ENCODE measurements at places on chromosomes 2 and 18. TPM values are rescaled to one million over a fixed set of nuclear protein-coding genes. Genes with fewer than 3 reads are reported as not detected.
A peak's percentile ranks its signal among the peaks of the same experiment; 100 is the strongest.

GRCh38 chr2:173696274-173696673 is 268.9 kb downstream of the SP3 start:
- no peak overlapping the region for H3K4me3 ChIP-seq
- no peak overlapping the region for H3K27ac ChIP-seq
- H3K36me3 ChIP-seq, result no peaks in the 10 kb centered on the region
- no peaks in the 10 kb centered on the region for H3K27me3 ChIP-seq
- no peaks in the 10 kb centered on the region for H3K4me1 ChIP-seq

DNA sequence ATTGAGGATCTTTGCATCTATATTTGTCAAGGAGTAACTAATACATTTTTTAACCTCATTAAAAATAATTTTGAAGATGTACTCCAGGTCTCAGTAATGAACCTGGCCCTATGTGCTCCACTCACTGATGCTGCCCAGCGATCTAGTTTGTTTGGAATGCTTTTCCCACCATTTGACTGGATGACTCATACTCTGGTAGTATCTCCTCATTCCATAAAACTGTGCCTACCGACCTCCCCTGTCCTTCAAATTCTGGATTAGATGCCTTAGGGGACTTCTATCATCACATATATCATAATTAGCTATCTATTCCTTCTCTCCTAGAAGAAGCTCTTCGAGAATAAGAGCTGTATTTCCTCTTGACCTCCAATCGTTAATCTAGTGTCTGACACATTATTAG is 83.8 kb downstream of the FAM117B start:
- H3K4me3 ChIP-seq, result no peak overlapping the region
- no peaks in the 10 kb centered on the region for H3K36me3 ChIP-seq
- no peaks in the 10 kb centered on the region for H3K4me1 ChIP-seq

DNA sequence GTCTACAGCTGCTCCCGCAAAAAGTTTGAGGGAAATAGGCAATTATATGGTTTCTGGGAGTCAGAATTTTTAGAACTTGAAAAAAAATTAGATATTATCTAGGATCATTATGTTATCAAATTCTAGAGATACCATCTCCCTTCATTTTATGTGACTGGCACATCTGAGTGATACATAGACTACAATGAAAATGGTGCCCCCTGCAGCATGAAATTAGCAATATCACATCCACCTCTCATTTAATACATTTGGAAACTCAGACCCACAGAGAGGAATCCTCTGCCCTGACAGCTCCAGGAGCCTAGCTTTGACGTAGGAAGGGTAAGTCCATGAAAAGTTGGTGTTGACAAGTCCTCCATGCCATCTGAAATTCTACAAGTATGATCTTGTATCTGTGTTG is 381.6 kb downstream of the SUCLG1 start:
- H3K27ac ChIP-seq, result no peak overlapping the region
- DNase-seq, result no peak
- H3K27me3 ChIP-seq, result no peaks in the 10 kb centered on the region
- no peaks in the 10 kb centered on the region for H3K36me3 ChIP-seq
- no peaks in the 10 kb centered on the region for H3K4me1 ChIP-seq

The ANKRD36 gene
- total RNA-seq, result 32.3 TPM

The CD226 gene
- 0.13 TPM for total RNA-seq

DNA sequence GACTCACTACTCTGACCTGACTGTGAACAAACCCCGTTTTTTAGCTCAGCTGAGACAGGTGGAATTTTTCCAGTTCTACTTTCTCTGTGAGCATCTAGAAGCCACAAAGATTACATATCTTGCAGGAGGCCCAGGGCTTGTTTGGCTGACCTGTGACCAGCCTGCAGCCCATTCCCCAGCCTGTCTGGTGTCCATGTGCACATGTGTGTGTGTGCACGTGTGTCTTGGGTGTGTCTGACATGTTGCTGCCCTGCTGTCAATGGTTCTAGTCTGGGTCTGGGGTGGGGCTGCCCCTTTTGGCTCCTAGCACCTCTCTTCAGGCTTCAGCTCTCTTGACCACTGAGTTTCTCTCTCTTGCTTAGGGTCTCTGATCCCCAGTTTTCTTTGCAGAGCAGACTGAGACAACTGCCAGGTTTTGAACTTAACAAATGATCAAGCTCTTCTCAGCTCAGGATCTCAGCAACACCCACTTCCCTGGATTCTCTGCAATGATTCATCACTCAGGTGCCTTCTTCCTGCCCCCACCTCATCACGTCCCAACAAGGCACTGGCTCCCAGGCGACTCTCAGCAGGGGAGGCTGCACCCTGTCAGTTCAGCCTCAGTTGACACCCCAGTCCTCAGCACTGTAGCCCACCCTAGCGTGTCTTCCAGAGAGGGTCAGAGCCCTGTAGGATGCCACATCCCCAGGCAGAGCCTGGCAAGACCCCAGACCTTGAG is 130.3 kb downstream of the CELF4 start:
- H3K27me3 ChIP-seq, result peaks cover 3% of the 10 kb centered on the region
- H3K36me3 ChIP-seq, result no peaks in the 10 kb centered on the region
- no peak overlapping the region for H3K27ac ChIP-seq
- H3K4me3 ChIP-seq, result no peak overlapping the region
- no peaks in the 10 kb centered on the region for H3K4me1 ChIP-seq

- no peaks in the 10 kb centered on the region for H3K36me3 ChIP-seq
- no peak overlapping the region for H3K4me3 ChIP-seq
- no peak for DNase-seq
- no peaks in the 10 kb centered on the region for H3K4me1 ChIP-seq
These were observed 20.4 kb downstream of the VRK2 start for GRCh38 chr2:58067001-58067400.

The AP1S3 gene
- total RNA-seq, result 73.3 TPM

GRCh38 chr18:32974421-32975162 is 201.8 kb upstream of the KLHL14 start:
- DNase-seq, result no peak
- no peak overlapping the region for H3K4me3 ChIP-seq
- no peaks in the 10 kb centered on the region for H3K4me1 ChIP-seq
- H3K27ac ChIP-seq, result no peak overlapping the region

The WNT10A gene
- 1.2 TPM for total RNA-seq

DNA sequence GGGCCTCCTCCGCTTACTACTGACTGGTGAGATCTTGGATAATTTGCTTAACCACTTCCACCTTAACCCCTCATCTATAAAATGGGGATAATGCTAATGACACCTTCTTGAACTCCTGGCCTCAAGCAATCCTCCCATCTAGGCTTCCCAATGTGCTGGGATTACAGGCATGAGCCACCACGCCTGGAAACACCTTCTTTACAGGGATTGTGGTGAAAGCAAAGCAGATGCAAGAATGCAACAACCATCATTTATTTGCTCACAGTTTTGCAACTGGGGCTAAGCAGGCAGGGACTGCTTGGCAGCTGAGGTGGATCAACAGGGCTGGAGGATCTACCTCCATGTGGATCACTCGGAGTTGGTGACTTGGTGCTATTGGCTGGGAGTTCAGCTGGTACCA is 76.2 kb upstream of the ZNF532 start:
- DNase-seq, result peak; percentile 54
- H3K27me3 ChIP-seq, result no peaks in the 10 kb centered on the region
- H3K27ac ChIP-seq, result peak overlapping the region; percentile 38
- no peak overlapping the region for H3K4me3 ChIP-seq
- peaks cover 65% of the 10 kb centered on the region for H3K4me1 ChIP-seq
- H3K36me3 ChIP-seq, result no peaks in the 10 kb centered on the region

The FBXO41 gene
- total RNA-seq, result 16.4 TPM

The IL36B gene
- not detected for total RNA-seq

GRCh38 chr18:69233465-69234054 is 167.1 kb upstream of the DOK6 start:
- no peak for DNase-seq
- H3K36me3 ChIP-seq, result no peaks in the 10 kb centered on the region
- H3K4me3 ChIP-seq, result no peak overlapping the region
- no peaks in the 10 kb centered on the region for H3K4me1 ChIP-seq

DNA sequence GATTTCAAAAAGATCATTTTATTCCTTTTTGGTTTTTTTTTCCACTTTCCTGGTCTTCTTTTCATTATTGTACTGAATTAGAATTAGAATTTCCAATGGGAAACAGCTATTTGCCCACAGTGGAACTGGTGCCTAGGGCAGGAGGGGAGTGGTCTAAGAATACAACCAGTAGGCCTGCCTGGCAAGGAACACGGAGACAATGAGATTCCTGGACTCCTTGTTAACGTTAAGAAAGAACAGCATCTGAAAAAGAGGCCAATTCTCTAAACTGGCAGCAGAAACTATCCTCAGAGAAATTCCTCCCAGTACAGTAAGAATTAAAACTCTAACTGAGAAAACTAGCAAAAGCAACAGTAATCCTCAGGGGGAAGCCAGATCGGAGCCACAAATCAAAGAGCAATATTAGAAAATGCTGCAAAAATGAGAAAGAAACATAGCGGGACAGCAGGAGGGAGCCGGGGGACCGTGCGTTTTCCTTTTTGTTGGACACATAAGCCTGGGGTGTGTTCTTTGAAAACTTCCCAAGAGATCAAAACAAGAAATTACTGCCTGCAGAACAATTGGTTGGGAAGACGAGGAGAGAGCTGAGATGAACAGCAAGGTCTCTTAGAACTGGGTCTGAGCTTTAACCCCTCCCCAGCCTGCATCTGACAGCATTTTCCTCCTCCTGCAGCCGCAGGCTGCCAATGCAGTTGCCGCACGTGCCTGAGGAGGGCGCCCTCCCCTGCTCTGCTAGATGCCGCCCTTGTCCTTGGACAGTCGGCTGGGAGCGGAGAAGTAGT is 776.0 kb downstream of the TSN start:
- H3K4me3 ChIP-seq, result no peak overlapping the region
- H3K27me3 ChIP-seq, result peaks cover 15% of the 10 kb centered on the region
- H3K4me1 ChIP-seq, result no peaks in the 10 kb centered on the region
- H3K36me3 ChIP-seq, result no peaks in the 10 kb centered on the region

DNA sequence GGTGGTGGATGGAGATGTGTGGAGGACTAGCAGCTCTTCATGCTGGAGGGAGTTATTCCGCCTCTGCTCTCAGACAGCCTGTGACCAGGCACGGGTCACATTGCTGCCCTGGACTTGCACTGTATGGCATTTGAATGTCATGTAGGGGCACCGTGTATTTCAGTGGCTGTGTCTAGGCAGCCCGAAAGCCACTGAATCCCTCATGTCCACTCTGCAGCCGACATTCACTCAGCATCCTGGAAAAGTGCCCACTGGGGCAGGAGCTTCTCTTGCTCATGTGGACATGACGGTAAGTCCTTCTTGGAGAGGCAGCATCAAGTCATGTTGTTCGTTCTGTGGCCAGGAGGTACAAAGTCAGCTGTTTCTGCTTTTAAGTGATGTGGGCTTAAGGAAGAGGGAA is 127.9 kb downstream of the SH3RF3 start:
- no peaks in the 10 kb centered on the region for H3K36me3 ChIP-seq
- H3K27ac ChIP-seq, result no peak overlapping the region
- H3K4me3 ChIP-seq, result no peak overlapping the region
- no peak for DNase-seq

The WDR33 gene
- total RNA-seq, result 53.7 TPM

DNA sequence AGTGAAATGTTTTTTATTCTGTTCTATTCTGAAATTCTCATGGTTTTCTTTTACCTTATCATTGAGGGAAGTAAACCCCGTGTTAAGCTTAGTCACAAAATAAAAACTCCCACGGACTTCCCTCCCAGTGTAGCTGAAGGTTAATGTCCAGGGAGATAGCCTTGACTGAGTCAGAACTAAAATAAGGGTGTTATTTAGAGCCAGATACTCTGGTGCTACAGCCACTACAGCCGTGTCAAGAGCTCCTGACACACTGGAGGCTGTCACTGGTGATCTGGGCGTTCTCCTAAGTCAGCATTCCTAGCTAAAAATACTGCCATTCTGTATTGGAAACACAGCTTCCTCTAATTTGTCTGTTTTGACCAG is 82.0 kb upstream of the RANBP2 start:
- DNase-seq, result no peak
- H3K4me3 ChIP-seq, result no peak overlapping the region
- H3K36me3 ChIP-seq, result no peaks in the 10 kb centered on the region

The C2orf66 gene
- total RNA-seq, result not detected

DNA sequence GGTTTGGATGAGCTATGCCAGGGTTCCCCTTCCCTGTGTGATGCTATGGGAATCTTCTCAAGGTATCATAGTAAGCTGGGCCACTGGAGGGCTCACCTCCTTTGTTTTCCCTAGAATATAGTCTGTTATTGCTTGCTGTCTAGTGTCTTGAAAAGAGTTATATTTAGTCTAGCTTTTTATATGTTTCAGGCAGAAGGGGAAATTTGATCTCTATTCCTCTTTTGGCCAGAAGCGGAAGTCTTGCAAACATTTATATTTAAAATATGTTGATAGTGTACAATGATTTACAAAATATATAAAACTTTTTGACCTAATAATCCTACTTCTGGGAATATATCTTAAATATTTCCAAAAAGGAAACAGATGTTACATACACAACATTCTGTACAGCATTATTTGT is 260.7 kb downstream of the FHOD3 start:
- no peak for DNase-seq
- H3K27ac ChIP-seq, result no peak overlapping the region

DNA sequence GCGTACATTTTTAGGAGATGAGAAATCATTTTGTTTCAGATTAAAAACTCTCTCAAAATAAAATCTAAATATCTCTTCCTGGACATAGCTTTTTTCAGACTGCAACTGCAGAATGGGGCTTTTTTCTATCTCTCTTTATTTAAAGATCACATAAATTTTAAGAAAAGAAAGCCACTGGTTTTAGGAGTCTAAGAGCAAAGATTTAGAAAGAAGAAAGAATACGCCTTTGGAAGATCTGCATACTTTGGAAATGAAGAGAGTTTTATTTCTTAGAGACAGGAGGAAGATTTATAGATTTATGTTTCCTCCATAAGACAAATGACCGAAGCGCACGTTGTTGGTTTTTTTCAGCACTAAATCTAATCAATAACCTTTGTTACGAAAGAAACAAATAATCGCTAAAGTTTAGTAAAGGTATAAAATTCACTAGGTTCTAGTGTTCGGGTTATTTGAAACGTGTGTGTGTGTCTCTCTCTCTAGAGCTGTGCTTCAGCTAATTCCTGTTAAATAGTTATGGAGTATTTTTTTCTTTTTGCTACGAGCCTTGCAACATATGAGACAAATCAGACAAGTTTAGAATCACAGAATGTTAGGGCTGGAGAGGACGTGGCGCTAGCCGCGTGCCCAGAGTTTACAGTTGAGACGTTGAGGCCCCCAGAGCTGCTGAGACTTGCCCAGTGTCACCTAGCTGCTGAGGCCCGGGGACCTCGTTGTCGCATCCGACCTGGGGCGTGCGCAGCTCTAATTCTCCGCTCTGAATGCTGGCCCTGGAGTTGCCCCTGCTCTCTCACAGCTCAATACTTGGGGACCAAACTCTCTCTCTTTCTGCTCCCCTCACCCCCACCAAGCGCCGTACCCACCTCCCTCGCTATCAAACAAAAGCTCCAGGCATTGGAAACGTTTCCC is 69.9 kb downstream of the CTAGE1 start:
- H3K36me3 ChIP-seq, result no peaks in the 10 kb centered on the region
- H3K4me3 ChIP-seq, result peak overlapping the region; percentile 60
- H3K27me3 ChIP-seq, result no peaks in the 10 kb centered on the region
- H3K4me1 ChIP-seq, result peaks cover 43% of the 10 kb centered on the region

DNA sequence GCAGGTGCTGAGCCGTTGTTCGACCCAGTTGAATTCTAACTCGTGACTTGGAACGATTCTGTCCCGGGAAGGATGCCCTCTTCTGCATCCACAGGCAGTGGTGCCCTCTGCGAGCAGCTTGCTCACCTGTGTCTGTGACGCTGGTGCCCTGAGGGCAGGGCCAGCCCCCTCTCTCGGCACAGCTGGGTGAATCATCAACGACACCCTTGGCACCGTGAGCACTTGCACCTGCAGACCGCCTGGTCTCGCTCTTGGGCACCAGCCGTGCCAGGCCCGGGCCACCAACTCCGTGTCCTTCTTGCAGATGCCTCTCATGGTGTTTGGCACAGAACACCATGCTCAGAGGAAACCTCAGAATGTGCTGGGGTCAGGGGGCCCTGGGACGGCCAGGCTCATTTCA is 75.0 kb downstream of the SLC66A2 start:
- no peaks in the 10 kb centered on the region for H3K36me3 ChIP-seq
- H3K4me3 ChIP-seq, result no peak overlapping the region
- H3K27me3 ChIP-seq, result peaks cover 46% of the 10 kb centered on the region
- no peak overlapping the region for H3K27ac ChIP-seq

The SERPINB5 gene
- total RNA-seq, result 25.5 TPM

Measured in PC-9 (cell line).